ENCODE measurements at places on chromosomes 11 and 22. TPM values are rescaled to one million over a fixed set of nuclear protein-coding genes. Genes with fewer than 3 reads are reported as not detected.

- no peak for DNase-seq
Measured at GRCh38 chr22:29717789-29718188, 2.0 kb upstream of the CABP7 start.

GDPD4 gene
- not detected for total RNA-seq

GRCh38 chr11:71139516-71140205 lies 112.7 kb downstream of the SHANK2 start:
- DNase-seq = no peak

DRD2 gene
- total RNA-seq = not detected

GRCh38 chr11:5604896-5605295 lies 8.5 kb downstream of the TRIM6 start:
- DNase-seq = no peak

- no peak for DNase-seq
Measured at GRCh38 chr22:19400881-19401280, 30.7 kb downstream of the HIRA start.

- no peak for DNase-seq
Measured at GRCh38 chr11:106070606-106071005, 6.5 kb downstream of the KBTBD3 start.

TSSK2 gene
- not detected for total RNA-seq

DNA sequence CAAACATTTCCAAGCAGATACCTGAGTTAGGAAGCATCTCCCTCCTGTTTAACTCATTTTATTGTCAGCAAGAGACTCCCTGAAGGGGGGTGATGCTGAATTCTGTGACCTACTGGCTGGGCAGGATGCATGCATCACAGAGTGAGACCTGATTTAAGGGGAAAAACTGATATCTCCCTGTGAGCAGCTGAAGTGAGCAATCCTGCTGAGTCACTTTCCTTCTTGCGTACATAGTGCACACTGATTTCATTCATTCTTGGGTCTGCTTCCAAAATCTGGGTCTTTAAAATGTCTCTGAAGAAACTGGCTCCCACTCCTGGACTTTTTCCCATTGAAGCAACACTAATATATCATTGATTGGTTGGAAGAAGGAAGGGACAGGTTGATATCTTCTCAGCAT lies 23.3 kb downstream of the P4HA3 start:
- peak; percentile 11 for DNase-seq

GRCh38 chr11:7965386-7965785 lies at the start of gene NLRP10:
Gene NLRP10 (minus strand): TSS chr11:7965447. CDS start chr11:7963495, 1,952 bp downstream.
- DNase-seq = no peak

GRCh38 chr11:120178561-120179056 lies 32.2 kb upstream of the OAF start:
- DNase-seq = no peak

GRCh38 chr11:4054643-4055042 lies 40.0 kb upstream of the RRM1 start:
- DNase-seq = no peak

DNA sequence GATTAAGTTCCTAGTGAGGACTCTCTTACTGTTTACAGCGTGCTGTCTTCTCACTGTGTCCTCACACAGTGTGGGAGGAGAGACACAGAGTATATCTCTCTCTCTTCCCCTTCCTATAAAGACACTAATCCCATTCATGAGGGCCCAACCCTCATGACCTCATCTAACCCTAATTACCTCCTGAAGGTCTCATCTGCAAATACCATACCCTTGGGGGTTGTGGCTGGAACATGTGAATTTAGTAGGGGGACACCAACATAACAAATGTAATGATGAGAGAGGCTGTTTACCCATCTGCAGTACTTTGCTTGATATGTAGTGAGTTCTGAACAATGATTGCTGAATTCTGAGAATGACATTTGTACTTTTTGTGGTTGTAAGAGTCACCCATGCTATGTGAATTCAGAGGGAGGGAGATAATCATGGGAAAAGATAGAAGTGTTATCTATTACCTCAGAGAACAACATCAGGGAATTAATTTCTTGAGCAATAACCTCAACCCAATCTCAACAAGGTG lies 4.9 kb upstream of the OR52W1 start:
- no peak for DNase-seq

DNA sequence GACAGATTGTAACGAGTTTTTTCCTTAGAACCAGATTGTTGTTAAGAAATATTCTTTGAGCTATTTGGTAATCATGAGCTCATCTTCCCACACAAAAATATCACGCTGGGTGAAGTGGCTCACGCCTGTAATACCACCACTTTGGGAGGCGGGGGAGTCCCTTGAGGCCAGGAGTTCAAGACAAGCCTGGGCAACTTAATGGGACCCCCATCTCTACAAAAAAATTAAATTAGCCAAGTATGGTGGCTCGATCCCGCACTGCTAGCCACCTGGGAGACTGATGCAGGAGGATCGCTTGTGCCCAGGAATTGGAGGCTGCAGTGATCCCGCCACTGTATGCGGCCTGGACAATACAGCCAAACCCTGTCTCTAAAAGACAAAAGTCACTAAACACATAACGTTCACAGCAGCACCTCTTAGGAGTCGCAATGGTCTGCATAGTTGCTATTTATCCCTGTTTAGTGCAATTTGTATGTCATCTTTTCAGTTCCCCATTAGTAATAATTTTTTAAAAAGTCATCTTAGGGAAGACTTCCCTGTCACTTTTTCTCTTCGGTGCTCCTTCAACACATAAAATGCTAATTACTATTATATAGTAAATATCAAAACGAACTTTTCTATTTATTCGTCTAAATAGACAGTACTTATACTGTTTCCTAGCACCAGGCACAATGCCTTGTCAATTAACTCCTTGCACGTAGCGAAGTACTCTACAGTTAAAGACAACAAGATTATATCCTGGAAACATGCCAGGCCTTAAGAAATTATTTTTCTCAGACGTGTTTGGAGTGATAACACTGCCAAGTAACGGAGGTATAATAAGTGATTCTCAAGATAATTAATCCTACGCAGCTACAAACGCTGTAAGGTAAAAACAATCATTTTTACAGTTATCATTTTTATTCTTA lies 1.1 kb downstream of the ST13 start:
- no peak for DNase-seq

- DNase-seq = no peak
Measured at GRCh38 chr11:121012091-121012490, 11.8 kb upstream of the TBCEL start.

- DNase-seq = no peak
Measured at GRCh38 chr11:125499563-125499962, 3.5 kb upstream of the FEZ1 start.

TANGO2 gene
- 109 TPM for total RNA-seq

NTM gene
- not detected for total RNA-seq

DNA sequence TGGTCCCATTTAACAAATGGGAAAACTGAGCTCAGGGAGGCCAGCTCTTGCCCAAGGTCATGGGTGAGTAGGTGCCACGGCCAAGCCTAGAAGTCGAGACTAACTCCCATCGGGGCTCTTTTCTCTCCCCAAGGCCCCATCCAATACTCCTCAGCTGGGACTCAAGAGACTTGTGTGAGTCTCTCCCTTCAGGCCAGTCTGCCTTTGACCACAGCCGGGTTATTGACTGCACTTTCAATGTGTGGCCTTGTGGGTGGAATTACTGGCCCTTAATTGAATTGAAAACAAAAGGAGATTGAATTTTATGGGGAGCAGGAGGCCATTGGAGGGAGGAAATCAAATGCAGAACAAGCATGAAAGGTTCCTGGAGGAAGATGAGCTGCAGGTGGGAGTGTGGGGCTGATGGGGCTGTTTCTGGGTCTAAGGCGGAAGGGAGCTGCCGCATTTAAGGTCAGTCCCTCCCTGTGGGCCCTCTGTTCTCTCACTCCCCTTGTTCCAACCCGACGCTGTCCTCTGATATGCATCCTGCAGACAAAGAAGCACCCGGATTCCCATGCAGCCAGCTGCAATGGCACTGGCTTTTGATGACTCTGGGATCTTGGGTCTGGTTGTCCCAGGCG lies 552.8 kb downstream of the MIAT start:
- DNase-seq = no peak

RAB36 gene
- total RNA-seq = 3.5 TPM

DNA sequence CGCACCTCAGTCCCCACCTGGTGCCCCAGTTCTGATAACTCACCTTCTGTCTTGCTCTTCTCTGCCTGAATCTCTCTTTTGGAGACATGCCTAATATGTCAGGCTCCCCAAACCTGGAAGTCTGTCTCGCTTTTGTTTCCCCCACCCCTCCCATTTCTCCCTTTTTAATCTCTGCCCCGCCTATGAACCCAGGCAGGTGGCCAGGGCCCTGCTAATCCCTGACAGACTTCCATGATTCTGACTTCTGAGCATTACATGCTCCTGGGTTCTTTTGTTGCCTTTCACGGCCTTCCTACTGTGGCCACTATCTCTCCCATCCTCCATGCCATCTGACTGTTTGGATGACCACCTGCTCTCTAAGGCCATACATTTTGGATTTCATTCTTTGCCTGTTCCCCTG lies 1120.9 kb upstream of the CCDC90B start:
- DNase-seq = no peak

- no peak for DNase-seq
Measured at GRCh38 chr22:32846780-32847491, 45.4 kb downstream of the TIMP3 start.

- no peak for DNase-seq
Measured at GRCh38 chr11:59429924-59430516, 3.8 kb upstream of the OR5A2 start.

- no peak for DNase-seq
Measured at GRCh38 chr11:32538804-32539203, 44.8 kb upstream of the EIF3M start.

- DNase-seq = no peak
Measured at GRCh38 chr11:44729063-44729462, 2.3 kb downstream of the TSPAN18 start.

DNA sequence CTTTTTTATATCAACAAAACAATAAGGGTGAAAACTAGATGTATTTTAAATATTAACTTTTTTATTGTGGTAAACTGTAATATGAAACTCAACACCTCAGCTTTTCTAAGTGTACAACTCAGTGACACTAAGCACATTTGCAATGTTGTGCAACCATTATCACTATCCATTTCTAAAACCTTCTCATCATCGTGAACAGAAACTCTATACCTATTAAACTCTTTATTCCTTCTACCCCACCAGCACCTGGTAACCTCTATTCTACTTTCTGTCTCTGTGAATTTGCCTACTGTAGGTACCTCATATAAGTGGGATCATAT lies 9.4 kb downstream of the HORMAD2 start:
- DNase-seq = no peak

- no peak for DNase-seq
Measured at GRCh38 chr22:36211237-36211861, 9.7 kb upstream of the APOL4 start.

DNA sequence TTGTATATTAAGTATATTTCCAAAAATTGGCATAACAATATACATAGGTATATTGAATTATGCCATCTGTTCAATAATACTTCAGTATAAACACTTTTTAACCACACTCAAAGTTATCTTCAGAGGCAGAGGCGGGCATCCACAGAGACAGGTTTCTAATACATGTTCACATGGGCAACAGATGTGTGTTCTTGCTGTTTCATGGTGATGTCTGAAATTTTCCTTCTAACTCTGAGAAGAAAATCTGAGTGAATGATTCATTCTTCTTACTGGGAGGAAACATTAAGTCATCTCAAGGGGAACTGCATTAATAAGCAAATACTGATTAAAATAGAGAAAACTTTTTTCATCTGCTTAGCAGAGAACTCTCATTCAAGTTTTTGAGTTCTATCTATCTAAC lies 1074.5 kb downstream of the LRRC4C start:
- no peak for DNase-seq

GRCh38 chr11:12092714-12093113 lies 17.7 kb upstream of the MICAL2 start:
- no peak for DNase-seq

ANKRD13D gene
- total RNA-seq = 101 TPM

DNA sequence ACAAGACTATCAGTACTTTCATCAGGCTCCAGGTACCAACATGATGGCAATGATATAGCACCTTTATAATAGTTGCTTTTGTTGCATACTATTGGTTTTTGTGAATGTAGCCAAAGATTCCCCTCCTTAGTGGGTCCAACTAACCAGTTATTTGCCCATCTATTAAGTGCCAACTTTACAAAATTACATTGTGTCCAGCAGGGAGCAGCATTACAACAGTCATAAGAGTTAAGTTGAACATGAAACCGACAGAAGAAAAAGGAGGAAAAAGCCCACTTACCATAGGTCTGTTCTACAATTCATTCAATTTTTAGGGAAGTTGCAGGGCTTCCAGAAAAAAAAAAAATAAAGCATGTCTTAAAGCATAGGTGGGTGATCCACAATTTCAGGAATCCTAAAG lies 21.6 kb downstream of the IMMP1L start:
- DNase-seq = no peak

DNA sequence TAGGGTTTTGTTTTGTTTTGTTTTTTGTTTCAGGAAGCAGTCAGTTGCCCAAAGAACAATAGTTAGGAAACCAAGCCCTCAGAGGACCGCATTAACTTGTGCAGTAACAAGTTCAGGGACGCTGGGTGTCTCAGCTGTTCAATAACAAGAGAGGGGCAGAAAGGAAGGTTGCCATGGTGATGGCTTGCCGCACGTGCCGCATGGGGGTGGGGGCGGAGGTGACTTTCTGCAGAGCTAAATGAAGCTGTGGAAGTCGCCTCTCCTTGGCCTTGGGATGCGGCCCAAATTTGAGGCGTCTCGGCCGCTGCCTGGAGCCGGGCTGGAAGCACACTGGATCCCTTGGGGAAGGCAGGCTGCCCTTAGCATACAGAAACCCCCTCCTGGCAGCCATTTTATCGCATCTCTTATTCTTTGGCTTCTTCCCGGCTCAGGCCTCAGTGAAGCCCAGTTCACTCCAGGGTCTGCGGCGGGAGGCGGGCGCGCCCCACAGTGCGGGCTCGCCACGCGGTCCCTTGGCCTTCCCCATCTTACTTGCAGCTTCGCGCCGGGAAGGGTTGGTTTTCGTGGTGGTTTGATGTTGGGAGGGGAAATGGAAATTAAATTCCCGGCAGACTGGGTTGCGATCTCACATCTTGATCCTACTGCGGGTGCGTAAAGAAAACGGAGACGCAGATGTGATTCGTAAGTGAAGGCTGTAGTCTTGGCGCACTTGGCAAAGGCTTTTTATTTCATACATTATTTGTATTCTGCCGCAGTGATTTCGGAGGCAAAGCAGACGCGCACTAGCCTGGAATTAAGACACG lies 94.3 kb downstream of the SLC17A6 start:
- DNase-seq = no peak

DNA sequence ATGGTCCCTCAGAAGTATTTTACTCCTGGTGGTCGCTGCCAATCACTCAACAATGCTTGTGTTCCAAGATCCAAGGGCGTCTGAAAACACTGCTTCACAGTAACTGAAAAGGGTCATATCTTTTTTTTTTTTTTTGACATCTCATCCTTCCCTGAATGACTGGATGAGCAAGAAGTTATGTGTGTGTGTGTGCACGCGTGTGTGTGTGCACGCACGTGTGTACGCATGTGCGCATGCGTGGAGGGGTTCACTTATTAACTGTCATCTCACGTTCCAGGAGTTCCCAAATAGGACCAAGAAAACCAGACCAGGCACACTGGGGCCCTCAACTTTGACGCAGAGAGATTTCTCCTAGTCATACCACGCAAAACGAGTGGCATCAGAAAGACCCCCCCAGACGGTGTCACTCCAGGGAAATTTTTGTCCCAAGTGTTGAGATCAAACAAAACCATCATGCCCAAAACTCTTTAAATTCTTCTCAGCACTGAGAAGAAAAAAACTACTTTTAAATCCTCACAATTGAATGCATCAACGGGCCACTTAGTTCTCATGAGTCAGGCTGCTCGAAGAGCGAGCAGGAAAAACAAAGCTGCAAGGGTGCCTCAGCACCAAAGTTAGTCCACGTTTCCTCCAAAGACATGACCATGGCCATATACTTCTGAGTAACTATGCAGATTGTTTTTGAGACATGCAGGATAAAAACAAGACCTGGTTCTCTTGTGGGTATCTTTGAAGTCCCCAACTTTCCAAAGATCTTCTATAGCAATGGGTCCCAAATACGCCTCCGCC lies 12.9 kb downstream of the MN1 start:
- DNase-seq = no peak

ACRV1 gene
- not detected for total RNA-seq
